ENCODE measurements at places on chromosomes 6 and 20. TPM values are rescaled to one million over a fixed set of nuclear protein-coding genes. Genes with fewer than 3 reads are reported as not detected.

DNA sequence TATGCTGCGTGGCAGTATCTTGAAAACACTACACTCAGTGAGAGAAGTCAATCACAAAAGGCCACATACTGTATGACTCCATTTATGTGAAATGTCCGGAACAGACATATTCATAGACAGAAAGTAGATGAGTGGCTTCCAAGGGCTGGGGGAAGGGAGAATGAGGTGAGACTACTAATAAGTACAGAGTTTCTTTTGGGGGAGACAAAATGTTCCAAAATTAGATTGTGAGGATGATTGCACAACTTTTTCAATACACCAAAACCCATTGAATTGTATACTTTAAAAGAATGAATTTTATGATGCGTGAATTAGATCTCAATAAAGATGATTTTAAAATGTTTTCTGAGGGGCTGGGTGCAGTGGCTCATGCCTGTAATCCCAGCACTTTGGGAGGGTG lies 9.2 kb upstream of the SPO11 start:
- DNase-seq, result no peak

The MUC21 gene
- 0.07 TPM for polyA plus RNA-seq

- DNase-seq, result no peak
These were observed 438.0 kb upstream of the IMPG1 start for GRCh38 chr6:76510489-76510888.

GRCh38 chr20:944148-944547 lies 28.0 kb upstream of the ANGPT4 start:
- no peak for DNase-seq

DNA sequence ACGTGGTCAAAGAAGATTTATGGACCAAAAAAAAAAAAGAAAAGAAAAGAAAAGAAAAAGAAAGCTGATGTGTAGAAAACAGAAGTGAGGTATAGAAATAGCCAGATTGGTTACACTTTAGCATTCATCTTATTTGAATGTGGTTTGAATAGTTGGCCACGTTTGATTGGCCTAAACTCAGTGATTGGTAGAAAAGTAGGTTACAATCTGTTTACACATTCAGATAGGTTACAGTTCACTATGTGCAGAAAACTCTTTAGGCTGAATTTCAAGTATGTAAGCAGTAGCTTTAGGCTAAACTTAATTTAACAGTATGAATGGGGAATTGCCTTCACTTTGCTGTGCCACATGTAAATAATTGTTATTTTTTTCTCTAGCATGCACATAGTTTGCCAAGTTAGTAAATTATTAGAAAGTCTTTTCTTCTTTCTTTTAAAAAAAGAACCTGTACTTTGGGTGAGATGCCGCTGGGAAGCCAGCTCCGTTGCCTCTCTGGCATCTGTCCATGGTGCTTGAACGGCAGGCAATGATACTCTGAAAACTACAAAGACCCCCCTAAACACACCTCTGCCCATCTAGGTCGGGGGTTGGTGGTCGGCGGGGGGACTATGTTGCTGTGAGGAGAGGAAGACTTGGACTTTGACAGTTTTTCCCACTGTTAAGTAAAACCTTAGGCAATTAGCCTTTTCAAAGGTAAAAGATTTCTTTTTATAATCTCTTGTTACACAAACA lies 173.0 kb downstream of the AIG1 start:
- DNase-seq, result no peak
